ENCODE measurements at places on chromosomes 11 and 22. TPM values are rescaled to one million over a fixed set of nuclear protein-coding genes. Genes with fewer than 3 reads are reported as not detected.

SLC22A12 gene
- total RNA-seq: not detected

- DNase-seq: no peak
These were observed 7.4 kb upstream of the CDC42BPG start for GRCh38 chr11:64851831-64852351.

OR8K3 gene
- not detected for total RNA-seq

PKDREJ gene
- total RNA-seq: under 0.01 TPM

- DNase-seq: no peak
These were observed 26.6 kb upstream of the SLC35C1 start for GRCh38 chr11:45778341-45778740.

GRCh38 chr22:48092866-48093265 is 1330.4 kb downstream of the TBC1D22A start:
- DNase-seq: no peak

CACNA1I gene
- 0.33 TPM for total RNA-seq

GRCh38 chr11:77207618-77208313 is 79.7 kb downstream of the MYO7A start:
- DNase-seq: no peak

OR6A2 gene
- total RNA-seq: 1.0 TPM

DNA sequence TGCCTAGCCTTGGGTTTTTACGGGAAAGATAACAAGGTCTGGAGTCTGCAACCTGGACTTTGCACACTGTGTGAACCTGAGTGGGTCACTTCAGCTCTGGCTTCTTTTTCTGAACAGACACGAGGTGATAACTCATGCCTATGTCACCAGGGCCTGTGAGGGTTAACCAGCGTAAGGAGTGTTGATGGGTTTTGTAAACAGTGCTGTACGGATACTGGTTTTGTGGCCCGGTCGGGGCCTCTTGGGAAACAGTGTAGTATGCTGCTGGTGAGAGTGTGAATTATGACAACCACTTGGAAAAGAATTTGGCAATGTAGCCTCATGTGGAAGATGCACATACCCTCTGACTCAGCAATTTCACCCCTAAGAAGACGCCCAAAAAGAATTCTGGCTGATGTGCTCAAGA is 266.8 kb downstream of the MN1 start:
- no peak for DNase-seq

DNA sequence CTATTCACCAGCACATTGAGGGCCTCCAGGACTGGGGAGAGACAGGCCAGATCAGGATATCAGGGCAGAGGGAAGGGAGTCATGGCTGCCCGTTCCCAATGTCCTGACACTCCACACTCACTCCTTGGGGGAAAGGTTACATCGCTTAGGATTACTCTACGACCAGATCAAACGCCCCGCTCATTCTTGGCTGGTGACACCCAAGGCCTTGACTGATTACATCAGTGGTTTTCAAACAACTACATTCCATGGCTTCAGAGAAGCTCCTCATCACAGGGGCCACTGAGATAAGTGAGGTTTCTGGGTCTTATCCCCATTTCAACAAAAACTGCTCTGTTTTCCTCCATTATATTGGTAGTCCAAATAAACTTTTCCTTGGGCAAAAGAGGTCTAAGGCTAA is 15.0 kb downstream of the UBE2L6 start:
- no peak for DNase-seq

- no peak for DNase-seq
These were observed 6.2 kb upstream of the RGL4 start for GRCh38 chr22:23684561-23685031.

- DNase-seq: no peak
These were observed 79.7 kb downstream of the APOL5 start for GRCh38 chr22:35797411-35797810.

SHISA8 gene
- not detected for total RNA-seq

GRCh38 chr11:124898711-124899110 is 1.0 kb upstream of the ROBO4 start:
- DNase-seq: no peak

GRCh38 chr22:29798801-29799200 is 31.6 kb downstream of the UQCR10 start:
- DNase-seq: no peak

DNA sequence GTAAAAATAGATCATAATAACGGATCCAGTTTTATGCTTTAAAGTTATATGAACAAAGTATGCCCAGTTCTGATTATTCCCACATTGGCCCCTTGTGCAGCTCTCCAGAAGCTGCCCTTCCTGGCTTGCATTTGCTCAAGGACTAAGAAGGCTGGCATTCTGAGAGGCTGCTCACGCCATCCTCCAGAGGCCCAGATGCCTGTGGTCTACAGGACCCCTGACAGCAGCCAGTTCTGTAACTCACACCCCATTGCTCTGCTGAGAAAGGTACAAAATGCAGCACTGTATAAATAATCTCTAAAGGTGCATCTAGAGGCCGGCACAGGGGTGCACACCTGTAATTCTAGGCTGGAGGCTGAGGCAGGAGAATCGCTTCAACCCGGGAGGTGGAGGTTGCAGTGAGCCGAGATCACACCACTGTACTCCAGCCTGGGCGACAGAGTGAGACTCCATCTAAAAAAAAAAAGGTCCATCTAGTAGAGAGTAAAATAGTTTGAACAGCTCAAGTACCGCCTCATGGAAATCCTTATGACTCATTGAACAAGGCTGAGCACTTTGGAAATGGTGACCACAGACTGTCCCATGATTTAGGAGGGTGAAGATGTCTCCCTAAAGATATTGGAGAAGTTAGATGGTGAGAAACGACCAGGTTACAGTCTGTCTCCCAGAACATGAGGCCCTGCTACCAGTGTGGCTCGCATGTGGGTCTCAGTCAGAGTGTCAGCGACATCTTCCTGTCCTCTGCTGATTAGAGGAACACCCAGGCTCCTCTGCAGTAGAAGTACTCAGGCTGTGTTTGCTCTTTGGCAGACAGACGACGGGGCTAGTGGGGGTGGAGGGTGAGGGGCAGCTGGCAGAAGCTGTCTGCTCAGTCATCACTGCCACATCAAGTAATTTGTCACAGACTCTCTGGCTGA is 56.3 kb downstream of the KREMEN1 start:
- DNase-seq: no peak

- DNase-seq: no peak
These were observed 100.8 kb downstream of the LDLRAD3 start for GRCh38 chr11:36044636-36045035.

DNA sequence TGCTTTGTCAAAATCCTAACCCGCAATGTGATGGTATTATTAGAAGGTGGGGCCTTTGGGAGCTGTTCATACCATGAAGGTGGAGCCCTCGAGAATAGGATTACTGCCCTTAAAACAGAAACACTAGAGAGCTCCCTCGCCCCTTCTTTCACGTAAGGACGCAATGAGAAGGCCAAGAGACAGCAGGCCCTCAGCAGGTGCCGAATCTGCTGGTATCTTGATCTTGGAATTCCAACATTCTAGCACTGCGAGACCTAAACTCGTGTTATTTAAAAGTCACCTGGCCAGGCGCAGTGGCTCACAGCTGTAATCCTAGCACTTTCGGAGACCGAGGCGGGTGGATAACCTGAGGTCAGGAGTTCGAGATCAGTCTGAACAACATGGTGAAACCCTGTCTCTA is 33.1 kb downstream of the LARGE1 start:
- no peak for DNase-seq

- DNase-seq: no peak
These were observed 8.2 kb upstream of the LAYN start for GRCh38 chr11:111532365-111532709.

LINC01488 gene
- not detected for total RNA-seq

DNA sequence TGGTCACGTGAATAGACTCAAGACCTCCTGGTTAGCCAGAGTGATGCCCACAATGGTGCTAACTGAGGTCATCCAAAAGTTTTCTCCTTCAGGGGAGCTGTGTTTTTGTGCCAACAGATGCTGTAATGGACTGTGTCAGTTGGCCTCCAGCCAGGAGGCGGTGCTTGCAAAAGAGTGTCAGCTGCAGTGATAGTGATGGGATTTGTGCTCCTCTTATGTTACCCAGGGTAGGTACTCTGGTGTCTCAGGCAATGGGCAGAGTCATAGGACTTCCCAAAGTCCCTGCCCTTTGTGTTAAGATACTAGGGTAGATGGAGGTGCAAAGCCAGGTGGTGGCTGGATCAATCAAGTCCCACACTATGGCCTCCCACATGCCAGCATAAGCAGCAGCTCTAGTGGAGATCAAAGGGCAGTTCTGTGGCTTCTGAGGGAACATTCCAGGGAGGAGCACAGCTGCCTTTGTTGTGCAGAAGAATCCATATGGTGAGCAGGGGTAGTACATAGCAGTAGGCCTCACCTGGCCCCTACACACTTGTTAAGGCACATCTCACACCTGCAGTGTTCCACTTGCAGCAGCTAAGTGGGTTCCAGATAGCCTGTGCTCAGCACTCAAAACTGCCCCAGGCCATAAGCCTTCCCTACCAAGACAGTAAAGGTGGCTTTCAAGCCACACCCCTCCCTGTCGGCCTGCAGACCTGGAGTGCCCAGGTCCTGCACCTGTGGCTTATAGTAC is 9.4 kb upstream of the FANCF start:
- DNase-seq: no peak

- DNase-seq: peak; percentile 30
These were observed 125.0 kb downstream of the CCDC81 start for GRCh38 chr11:86499723-86500129.

SCN4B gene
- 0.33 TPM for total RNA-seq

DNA sequence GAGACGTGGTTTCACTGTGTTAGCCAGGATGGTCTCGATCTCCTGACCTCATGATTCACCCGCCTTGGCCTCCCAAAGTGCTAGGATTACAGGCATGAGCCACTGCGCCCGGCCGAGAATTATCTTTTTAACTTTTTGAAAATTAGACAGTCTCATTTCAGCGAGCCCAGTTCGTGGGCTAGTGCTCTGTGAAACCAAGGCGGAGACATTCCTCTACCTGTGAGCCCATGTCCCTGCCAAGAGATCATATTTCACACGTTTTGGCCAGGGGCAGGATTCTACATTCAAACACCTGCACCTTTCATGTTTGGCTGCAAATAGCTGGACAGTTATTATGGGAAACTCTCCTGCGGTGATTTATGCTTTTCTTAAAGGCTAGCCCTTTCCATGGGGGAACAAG is 60.3 kb downstream of the IRAG1 start:
- DNase-seq: peak; percentile 31

DNA sequence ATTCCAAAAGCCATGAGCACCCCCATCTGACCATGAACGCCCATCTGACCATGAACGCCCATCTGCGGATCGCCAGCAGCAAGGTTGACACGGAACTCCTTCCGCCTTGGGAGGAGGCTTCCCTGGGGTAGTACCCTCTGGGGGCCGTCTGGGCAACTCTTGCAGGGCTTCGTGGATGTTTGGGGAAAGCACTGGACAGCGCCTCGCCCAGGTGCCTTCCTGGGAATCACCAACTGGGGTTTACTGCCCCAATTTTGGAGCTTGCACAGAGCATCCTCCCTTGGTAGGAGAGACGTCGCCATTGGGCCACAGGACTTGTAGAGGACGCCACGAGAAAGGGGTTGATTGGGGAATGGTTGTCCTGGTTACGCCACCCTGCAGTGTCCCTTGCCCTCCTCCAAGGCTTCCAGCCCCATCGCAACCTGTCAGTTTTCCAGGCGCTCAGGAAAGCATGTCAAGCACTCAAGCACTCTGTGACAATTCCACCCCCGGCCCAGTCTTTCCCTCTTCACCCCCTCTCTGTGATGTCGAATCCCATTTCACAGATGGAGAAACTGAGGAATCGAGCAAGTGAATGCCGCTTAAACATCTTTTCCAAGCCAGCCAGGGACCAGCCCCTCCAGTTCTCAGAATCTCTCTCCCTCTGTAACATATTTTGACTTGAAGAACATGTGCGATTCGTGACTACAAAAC is 914 bp upstream of the PRDM11 start:
- DNase-seq: peak; percentile 53

MMP12 gene
- total RNA-seq: not detected

- no peak for DNase-seq
These were observed 39.8 kb upstream of the KCNJ11 start for GRCh38 chr11:17428261-17428660.

SLC22A25 gene
- total RNA-seq: not detected

DNA sequence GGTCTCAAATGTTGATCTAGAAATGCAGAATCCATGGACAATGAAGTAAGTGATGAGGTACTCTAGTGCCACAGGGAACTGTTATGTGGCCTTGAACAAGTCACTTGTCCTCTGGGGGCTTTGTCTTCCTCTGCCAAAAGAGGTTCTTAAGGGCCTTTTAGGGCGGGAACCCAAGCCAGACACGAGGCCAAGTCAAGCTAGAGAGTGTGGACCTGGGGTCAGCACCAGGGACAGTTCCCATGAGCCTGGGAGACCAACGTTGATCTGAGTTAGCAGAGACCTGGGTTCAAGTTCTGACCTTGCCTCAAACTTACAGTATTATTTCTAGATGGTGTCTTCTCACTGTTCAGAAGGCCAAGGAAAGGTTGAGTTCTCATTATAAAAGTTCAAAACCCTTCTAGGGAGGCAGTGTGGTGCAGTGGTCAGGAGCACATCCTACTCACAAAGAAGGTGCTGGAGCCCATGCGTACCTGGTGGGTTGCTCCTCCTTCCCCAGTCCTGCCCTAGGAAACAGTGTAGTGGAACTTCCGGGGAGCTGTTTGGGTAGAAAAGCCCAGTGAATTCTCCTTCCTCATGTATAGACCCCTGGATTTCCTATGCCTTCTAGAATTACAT is 121.5 kb downstream of the CHST1 start:
- DNase-seq: no peak

- no peak for DNase-seq
These were observed 14.6 kb upstream of the NAP1L4 start for GRCh38 chr11:3006505-3007260.

DNA sequence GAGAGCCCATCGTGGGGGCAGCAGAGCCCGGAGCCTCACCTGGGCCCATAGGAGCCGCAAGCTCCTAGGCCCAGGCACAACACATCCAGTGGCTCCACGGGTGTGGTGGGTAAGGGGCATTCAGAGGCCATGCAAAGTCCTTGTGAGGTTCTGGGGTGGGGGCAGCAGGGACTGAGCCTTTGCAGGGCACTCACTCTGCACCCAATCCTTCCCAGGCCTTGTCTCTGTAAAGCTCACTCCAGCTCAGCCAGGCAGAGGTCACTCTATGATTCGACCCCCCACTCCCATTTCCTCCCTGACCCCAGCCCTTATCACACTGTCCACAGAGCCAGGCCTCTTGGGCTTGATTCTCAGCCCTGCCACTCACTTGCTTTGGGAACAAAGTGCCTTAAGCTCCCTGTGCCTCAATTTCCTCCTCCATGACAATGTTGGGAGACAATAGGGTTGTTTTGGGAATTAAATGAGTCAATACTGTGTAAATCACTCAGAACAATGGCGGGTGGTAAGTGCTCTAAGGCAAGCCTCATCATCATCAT is 46.6 kb downstream of the LRRC32 start:
- DNase-seq: no peak

DNA sequence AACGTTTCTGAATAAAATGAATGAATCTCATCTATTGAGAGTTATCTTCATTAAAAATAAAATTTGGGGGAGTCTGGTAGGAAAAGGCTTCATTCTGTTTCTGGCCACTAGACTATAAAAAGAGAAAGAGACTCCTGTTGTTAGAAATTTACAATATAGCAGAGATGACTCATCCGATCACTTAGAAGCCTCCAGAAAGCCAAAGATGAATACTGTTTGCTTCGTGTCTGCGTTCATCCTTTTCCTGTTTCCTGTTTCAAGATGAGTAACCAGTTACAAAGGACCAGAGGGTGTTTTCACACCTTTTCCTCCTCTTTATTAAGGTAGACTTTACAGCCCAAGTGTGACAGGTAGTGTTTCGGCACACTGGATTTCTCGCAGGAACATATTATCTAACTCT is 1120.7 kb downstream of the LRRC4C start:
- DNase-seq: no peak
